GOT3 (cell line): ENCODE measurements at places on chromosomes 11 and 22.

- no peak for DNase-seq
Measured at GRCh38 chr11:108881131-108881530, 216.3 kb downstream of the DDX10 start.

DNA sequence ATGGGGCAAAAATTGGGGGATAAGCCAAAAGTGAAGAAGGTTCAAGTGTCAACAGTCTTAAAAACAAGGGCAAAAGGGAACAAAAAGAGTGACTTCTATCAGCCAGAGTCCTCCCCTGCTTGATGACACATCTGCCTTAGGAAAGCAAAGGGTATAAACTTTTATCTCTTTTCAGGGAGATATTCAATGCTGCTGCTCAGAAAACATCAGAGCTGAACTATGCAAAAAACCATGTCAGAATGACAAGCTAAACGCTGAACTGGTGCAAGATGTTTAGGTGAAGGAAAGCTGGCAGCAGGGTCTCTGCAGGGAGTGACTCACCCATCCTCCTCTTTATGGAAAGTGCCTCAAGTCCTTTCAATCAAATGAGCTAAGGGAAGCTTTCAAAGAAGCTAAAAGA, 24.7 kb downstream of the ALG9 start:
- no peak for DNase-seq

GRCh38 chr11:12110714-12111548, 541 bp downstream of the MICAL2 start:
- no peak for DNase-seq

- no peak for DNase-seq
Measured at GRCh38 chr11:25596701-25597100, 735.2 kb upstream of the ANO3 start.

DNA sequence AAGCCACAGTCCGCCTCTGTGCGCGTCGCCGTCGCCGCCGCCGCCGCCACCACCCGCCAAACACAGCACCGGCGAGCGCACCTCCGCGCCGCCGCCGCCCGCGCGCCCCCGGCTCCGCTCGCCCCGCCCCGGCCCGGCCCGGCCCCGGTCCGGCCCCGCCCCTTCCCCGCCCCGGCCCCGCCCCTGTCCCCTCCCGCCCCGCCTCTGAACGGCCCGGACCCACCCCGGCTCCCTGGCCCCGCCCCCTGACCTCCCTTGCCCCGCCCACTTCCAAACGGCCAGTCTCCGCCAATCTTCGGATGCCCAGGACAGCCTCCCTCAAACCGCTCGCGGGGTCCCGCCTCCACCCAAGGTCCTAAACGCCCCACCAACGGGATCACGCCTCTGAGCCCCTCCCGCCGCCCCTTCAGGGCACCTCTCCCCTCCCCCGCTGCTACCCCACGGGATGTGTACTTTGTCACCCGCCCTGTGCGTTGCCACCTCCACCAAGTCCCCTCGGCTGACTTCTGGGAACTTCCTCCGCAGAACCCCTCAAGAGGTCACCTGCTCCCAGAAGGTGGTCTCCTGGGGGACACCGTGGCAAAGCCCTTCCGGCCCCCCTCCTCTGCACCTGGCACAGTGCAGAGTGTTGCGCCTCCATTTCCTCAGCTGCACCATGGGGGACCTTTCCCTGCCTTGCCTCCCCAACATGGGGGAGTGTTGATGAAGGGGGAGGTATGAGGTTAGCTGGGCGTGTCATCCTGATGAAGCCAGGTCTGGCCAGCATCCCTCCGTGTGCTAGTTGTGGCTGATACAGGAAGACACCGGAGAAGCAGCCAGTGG, at the start of gene KIAA0930:
Gene KIAA0930, minus strand, starts transcription at position 85 of the 822 bp plus-strand sequence. CDS start 191 bp downstream, outside the sequence.
- no peak for DNase-seq

GRCh38 chr11:19244621-19245020, 3.9 kb upstream of the E2F8 start:
- DNase-seq: no peak

GRCh38 chr22:39277142-39277607, 32.4 kb upstream of the PDGFB start:
- DNase-seq: no peak

- no peak for DNase-seq
Measured at GRCh38 chr11:76810151-76810853, 27.1 kb downstream of the TSKU start.

DNA sequence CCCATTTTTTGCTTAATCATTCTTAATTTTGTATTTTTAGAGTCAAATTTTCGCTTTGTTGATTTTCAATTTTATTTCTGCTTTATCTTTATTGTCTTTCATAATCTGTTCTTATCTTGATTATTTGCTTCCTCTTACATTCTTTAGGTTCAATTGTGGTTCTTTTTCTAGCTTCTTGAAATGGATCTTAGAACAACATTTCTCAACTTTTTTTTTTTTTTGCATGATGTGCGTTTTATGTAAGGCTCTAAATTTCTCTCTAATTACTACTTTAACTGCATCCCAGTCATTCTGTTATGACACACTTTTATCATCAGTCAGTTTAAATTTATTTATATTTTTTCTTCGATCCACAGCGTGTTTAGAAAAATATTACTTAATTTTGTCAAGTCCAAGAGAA, 65.2 kb upstream of the PARVA start:
- no peak for DNase-seq

DNA sequence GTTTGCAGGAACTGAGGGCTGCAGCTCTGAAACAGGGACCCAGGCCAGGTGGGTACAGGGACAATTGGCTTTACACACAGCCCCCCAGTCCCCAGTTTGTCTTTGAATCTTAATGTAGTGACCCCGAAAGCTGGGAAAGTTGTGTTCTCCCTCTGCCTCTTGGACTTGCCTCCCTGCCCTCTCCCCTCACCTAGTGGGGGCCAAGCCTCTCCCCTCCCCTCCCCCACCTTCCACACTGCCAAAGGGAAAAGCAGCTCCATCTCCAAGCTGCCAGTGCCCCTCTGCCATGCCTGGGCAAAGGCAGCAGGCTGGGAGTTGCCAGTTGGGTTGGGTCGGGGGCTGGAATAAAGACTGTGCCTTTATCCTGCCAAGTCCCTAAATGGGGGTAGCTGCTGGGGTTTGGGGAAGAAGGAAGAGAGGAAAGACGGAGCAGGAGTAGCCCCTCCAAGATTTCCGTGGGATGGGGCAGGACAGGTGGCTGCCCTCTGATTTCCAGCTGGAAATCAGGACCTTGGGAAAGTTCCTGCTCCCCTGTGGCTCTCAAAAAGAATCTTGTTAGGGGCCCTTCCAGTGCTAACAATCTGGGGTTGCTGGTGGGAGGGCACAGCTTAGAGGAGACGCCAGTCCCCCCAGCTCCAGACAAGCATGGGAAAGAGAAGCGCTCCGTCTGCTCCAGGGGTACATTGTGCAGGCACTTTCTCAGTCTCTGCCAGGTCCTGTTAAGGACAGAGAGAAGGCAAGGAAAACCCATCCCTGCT, 2.8 kb upstream of the CLCF1 start:
- DNase-seq: no peak

- DNase-seq: no peak
Measured at GRCh38 chr11:85627332-85627997, at the start of gene DLG2. DLG2 (minus strand) TSS chr11:85627344.

- no peak for DNase-seq
Measured at GRCh38 chr11:3146612-3147256, 18.4 kb downstream of the OSBPL5 start.

- DNase-seq: no peak
Measured at GRCh38 chr22:45061332-45061731, 51.5 kb upstream of the PHF21B start.

DNA sequence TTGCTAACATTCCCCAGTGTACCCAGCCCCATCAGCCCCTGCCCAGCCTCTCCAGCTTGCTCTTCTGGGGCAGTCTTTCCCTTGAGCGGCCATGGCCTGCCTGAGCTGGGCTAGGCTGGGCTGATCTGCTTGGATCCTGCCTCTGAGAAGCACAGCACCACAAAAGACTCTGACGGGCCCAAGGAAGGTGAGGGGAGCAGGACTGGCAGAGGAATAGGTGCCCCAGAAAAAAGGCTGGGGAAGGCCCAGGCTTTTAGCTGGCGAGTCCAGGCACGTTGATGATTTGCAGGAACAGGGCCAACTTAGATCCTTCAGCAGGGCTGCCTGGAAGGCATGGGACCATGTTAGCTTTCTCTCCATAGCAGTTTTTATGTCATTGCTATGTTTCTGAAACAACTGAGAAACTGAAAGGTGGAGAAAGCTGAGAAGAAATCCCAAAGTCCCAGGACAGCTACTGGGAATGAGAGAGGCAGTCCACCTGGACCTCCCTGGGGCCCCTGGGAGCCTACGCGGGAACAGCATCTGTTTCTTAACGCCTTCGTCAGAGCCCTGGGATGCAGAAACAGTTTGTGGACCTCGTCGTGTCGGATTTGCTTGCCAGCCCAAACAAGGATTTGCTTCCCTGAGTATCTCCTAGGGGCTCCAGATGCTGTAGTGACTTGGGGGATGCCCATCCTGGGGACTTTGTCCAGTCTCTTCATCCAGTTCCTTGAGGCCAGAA, 24.4 kb upstream of the FXYD6 start:
- no peak for DNase-seq

- no peak for DNase-seq
Measured at GRCh38 chr11:1673446-1674172, 23.4 kb upstream of the KRTAP5-6 start.

DNA sequence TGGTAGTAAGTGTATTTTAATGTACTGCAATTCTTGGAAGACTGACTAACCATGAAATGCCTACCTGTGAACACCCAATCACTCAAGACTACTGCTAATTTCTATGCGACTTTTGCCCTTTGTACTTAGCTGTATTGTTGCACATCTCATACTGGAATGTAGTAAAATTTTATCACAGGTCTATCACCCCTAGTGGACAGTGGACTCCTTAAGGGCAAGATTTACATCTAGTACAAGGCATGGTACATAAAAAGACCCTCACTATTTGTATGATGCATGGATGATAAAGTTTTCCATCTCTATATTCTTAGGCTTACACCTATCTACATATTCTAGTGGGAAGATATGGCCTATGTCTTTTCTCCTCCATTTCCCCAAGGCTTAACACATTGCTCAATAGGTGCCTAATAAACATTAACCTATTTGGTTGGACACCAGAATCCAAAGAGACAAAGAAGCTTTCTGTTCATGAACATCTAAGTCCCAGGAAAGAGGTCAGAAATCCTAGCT, 26.1 kb downstream of the SERGEF start:
- DNase-seq: no peak

DNA sequence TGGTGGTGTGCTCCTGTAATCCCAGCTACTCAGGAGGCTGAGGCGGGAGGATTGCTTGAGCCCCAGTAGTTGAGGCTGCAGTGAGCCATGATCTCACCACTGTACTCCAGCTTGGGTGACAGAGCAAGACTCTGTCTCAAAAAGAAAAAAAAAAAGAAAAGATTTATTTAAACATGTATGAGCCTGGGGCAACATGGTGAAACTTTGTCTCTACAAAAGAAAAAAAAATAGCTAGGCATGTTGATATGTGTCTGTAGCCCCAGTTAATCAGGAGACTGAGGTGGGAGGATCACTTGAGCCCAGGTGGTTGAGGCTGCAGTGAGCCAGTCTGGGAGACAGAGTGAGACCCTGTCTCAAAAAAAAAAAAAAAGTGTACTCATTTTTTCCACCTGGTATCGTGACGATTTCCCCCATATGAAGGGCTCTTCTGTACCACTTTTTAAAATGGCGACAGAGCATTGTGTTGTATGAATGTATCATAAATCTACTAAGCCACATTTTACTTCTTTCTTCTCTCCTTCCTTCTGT, 16.4 kb upstream of the KCTD14 start:
- DNase-seq: no peak

- no peak for DNase-seq
Measured at GRCh38 chr11:84902445-84902844, 724.7 kb downstream of the DLG2 start.

DNA sequence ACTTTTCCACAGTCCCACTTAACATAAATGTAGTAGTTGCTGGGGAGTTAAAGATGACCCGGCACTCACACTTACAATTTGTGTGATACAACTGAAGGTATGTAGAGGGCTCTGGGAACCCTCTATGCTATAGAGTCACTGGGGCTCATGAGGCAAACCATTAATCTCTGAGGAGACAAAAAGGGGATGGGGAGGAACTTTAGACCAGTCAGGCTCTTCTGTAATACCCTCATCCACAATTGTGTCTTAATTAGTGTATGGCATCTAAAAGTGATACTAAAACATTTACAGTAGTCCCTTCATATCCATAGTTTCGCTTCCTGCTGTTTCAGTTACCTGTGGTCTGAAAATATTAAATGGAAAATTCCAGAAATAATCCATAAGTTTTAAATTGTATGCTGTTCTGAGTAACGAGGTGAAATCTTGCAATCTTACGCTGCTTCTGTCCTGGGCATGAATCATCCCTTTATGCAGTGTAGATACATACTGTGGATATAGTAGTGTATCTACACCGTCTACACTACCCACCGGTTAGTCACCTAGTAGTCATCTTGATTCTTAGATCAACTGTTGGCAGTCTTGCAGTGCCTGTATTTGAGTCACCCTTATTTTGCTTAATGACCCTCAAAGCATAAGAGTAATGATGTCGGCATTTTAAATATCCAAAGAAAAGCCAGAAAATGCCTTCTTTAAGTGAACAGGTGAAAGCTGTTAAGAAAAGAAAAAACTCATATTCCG, 12.2 kb downstream of the CBL start:
- DNase-seq: no peak

DNA sequence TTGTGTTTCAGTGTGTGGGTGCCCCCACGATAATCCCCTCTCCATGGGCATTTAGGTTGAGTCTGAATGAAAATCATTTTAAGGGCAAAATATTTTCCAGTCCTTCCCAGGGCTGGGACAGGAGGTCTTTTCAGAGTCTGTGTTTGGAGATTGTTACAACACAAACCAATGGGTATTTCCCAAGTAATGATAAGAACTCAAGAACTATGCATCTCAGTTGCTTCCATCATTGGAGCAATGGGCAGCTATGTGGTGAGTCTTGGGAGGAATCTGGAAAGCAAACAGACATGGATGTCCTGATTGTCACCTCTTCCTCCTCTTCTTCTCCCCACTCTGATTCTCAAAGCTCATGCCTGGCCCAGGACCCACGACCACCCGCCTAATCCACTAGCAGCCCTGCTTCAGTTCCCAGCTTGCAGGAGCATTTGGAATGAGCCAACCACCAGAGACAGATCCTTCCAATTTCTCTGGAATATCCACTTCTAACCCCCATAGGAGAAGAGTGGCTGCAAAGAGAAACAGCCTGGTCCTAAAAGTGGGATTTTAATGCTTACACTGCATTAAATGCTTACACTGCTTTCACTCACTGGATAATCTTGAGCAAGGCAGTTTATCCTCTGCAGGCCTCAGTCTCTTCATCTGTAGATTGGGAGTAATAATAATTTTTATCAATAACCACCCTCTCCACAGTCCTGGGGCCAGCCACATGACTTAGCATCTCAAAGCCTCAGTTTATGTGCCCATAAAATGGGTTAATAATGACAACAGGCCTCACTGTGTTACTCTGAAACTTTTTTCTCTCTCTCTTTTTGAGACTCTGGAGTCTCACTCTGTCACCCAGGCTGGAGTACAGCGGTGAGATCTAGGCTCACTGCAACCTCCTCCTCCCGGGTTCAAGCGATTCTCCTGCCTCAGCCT, 404.3 kb downstream of the MN1 start:
- DNase-seq: no peak

- no peak for DNase-seq
Measured at GRCh38 chr11:85316967-85317366, 310.2 kb downstream of the DLG2 start.

- DNase-seq: no peak
Measured at GRCh38 chr11:133197425-133197824, 334.9 kb downstream of the OPCML start.
